Hematopoietic multipotent progenitor cell treated with erythropoietin and hydrocortisone succinate and interleukin-3 and kit ligand, for 8 days (in vitro differentiated cells): ENCODE measurements at places on chromosomes 3 and 15.
A peak's percentile ranks its signal among the peaks of the same experiment; 100 is the strongest.

- DNase-seq: no peak
These were observed 16.5 kb downstream of the UROC1 start for GRCh38 chr3:126501054-126501453.

GRCh38 chr3:187706971-187707370, 4.6 kb upstream of the RTP2 start:
- no peak for DNase-seq

DNA sequence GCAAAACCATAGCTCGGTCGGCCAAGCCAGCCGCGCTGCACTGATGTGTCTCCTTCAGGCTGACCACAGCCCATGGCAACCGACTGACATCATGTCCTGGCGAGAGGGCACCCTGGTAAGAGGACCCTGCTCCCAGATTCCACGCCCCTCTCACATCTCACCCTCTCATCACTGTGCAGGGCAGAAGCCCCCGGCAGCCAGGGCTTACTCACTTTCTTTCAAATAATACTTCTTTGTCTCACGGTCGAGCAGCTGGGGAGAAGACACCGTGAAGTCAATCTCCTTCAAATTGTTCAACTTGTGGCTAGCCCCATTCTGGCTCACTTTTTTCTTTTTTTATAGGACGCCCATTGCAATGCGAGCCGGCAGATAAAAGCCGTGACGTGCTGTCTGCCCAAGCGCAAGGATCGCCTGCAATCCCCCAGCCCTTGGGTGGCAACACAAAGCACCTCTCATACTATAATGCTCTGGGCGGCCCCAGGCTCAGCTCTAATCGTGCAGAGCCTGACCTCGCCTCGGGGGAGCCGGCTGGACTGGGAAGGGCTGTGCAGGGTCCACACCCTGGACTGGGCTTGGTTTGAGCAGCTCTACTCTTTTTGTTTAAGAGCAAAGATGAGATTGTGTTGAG, 33.6 kb downstream of the VGLL4 start:
- peak; percentile 23 for DNase-seq

DNA sequence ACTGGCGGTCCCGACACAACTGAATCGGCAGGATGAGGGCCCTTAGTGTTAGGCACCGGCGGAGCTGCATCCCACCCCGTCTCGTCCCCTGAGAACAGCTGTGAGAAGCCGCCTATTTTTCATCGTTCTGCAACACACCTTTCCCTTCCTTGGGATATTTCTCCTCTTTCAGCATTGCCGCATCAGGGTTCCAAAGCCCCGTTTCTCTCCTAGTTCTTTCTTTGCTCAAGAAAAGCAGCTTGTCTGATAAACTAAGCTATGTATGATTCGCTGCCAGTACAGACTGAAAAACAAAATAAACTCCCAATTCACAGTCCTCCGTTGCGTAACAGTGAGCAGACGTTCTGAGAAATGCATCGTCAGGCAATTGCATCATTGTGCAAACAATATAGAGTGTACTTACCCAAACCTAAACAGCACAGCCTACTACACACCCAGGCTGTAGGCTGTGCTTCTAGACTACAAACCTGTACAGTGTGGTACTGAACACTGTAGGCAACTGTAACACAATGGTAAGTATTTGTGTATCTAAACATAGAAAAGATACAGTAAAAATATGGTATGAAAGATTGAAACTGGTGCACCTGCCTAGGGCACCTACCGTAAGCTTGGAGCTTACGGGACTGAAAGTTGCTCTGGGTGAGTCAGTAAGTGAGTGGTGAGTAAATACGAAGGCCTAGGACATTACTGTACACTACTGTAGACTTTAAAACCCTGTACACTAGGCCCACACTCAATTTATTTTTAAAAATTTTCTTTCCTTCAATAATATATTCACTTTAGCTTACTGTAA, 8.9 kb upstream of the ADAMTS17 start:
- no peak for DNase-seq

- no peak for DNase-seq
These were observed 370.7 kb upstream of the RARB start for GRCh38 chr3:25057379-25057778.

DNA sequence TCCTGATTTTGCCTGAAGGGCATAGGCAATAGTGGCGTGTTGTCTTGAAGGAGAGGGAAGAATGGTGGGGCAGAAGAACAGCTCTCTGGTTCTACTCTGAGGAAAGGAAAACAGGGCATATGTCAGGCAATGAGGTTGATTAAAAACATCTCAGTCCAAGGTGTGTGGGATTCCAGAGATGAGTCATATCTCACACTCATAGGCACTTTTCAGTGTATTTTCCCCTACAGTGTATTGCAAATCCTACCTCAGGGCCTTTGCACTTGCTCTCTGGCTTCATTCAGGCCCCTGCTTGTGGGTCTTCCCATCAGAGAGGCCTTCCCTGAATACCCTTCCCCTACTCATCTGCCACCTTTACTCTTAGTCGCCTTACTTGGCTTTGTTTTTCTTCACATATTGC, 107.8 kb downstream of the SLCO3A1 start:
- no peak for DNase-seq

- DNase-seq: no peak
These were observed 4.3 kb downstream of the GNB5 start for GRCh38 chr15:52186651-52187486.

DNA sequence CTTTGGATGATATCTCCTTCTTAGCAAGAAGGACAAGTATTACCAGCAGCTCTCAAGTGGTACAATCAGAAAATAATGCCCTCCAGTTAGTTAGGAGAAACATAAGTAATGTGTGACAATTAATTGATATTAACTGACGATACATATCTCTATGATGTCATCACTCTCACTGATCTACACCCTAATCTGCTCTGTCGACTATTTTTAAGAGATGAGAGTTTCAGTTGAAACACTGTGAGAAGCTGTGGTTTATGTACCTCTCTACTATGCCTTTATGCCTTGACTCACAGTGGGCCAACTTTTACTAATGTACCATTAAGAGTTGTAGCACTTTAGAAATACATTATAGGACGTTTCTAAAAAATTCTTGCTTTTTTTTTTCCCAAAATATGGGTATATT, 8.6 kb downstream of the CEP152 start:
- no peak for DNase-seq

DNA sequence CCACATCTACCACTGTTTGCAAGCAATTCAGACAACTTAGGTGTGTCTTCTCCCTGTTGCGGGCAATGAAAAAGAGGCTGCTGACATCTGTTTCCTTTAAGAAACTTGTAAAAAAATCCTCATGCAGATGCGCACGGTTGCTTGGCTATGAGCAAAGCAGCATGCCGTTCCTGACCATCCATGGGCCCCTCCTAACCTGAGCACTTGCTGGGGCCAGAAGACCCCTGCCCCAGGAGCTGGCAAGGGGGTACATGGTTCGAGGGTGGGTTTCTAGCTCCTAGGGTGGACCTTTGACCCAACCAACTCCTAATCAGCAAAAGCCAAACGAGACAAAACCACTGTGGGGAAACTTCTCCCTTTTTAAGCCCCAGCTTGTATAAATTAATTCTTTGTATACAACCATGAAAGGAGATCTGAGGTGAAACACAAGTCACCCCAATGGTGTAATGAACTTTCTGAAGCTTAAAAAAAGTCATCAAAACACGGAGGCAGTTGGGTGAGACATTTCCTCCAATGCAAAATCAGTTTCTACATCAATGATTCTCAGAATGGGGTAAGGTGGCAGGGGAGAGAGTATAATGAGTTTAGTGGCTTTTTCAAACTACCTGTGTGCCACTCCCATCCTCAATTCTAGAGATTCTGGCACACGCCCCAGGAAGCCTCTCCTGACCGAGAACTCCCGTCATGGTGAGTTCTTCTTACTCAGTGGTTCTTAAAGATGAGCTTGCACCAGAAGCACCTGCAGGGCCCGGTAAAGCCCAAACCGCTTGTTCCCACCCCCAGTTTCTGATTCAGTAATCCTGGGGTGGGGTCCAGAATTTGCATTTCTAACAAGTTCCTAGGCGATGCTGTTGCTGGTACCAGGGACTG, 44.1 kb downstream of the CPN2 start:
- no peak for DNase-seq

DNA sequence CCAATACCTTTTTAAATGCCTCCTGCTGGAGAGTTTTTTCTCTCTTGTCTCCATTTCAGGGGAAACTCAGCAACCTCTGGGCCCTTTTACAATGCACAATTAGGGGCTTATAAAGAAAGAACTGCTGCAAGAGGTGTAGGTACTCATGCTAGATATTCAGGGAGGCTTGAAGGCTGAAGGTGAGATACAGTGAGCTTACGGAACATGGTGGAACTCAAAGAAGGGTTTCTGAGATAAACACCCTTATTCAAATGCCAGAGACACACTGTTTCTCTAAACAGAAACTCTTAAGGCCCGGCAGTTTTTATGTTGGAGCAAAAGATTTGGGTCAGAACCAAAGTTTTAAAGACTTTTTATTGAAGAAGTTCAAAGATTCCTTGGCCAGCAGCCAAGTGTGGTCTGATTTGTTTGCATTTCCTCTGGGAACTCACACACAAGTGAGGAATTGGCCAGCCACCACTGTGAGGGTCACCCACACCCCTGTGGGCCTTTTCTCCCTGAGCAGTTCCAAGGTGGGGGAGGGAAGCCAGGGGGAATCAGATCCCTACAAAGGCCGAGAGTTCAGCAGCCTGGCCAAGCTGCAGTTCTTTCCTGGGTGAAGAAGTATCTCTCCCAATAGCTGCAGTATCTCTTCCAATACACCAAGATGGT, 47.8 kb downstream of the TNFAIP8L3 start:
- no peak for DNase-seq

DNA sequence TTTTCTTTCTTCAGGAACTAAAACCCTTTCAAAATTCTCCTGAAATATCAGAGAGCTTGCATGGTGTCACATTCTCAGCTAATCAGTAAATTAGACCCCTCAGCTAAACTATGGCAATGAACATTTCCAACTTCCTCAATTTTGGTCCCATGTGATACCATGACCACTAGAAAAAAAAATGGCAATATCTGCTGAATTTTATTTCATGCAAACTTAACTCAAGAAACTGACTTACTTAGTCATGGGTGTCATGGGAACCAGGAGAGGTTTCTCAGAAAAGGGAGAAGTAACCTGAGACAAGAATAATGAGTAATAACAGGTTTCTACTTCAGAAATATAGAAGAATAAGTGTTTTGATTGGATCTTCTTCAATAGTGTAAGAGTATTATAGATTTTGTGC, 784.6 kb upstream of the ALCAM start:
- DNase-seq: no peak

GRCh38 chr15:34275154-34275553, 50.3 kb downstream of the EMC4 start:
- DNase-seq: no peak

DNA sequence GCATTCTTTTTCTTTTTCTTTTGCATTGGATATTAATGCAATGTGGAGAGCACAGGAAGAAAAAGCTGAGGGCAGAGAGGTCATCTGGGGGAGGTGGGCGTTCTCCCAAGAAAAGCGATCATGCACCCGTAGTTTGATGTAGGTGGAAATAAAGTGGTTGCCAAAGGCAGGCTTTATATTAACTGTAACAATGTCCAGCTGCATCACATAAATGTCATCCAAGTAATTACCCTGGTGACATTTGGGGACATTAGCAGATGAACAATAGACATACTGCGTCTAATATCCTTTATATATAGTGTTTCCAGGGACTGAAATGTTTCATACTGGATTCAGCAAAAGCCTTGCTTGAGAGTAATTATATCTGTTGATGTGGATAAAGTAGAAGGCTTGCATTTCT, 135.5 kb downstream of the CNTN6 start:
- DNase-seq: no peak

GRCh38 chr3:114706591-114707232, 412.9 kb downstream of the TIGIT start:
- peak; percentile 2 for DNase-seq

- DNase-seq: no peak
These were observed 153.6 kb downstream of the TNIK start for GRCh38 chr3:171306631-171307030.

GRCh38 chr15:81911022-81911971, 134.5 kb downstream of the MEX3B start:
- no peak for DNase-seq

- no peak for DNase-seq
These were observed 37.9 kb downstream of the CMTM8 start for GRCh38 chr3:32276279-32276841.

- no peak for DNase-seq
These were observed 74.9 kb downstream of the NBEAL2 start for GRCh38 chr3:47054412-47054811.

DNA sequence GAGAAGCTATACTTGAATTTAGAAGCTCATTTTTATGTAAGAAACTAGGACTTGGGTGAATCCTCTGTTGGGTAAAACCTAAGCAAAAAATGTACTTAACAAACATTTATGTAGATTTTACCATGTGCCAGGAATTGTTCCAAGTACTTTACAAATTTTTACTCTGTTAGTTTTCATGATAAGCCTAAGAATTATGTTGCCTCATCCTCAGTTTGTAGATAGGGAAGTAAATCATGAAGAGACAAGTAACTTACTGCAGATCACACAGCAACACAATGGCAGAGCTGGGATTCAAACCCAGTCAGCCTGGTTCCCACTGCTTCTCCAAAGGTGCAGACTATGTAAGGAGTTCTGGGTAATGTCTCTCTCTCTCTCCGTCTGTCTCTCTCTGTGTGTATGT, 169.9 kb downstream of the DIPK2A start:
- DNase-seq: no peak

GRCh38 chr3:47406762-47407149, 25.9 kb downstream of the PTPN23 start:
- peak; percentile 27 for DNase-seq

DNA sequence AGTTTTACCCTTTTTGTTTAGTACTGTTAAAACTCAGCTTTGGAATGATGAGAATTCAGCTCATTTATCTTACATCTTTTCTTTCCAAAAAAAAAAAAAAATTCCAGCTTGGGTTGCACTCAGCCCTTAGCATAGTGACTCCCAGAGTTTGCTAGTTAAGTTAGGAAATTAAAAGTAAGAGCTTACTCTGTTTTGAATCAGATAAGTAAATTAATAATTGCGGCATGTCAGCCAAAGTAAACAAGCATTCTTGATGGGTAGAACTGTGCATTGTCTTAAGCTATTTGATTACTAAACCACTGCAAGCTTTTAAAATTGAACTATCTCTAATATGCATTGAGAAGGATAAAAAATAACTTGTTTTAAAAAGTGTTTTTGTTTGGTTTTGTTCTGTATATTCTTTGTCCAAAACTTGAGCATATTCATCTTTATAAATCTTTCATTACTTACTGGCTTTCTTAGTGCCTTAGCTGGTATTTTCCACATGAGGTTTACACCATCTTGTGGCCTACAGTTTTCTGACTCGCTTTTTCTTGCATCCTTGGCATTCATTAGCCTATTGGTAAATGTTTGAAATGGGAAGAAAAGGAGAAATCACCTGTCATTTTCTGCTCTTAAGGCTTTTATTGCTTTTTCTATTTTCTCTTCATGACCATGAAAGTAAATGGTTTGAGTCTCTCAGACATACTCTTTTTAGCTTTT, 107.6 kb downstream of the FILIP1L start:
- no peak for DNase-seq

DNA sequence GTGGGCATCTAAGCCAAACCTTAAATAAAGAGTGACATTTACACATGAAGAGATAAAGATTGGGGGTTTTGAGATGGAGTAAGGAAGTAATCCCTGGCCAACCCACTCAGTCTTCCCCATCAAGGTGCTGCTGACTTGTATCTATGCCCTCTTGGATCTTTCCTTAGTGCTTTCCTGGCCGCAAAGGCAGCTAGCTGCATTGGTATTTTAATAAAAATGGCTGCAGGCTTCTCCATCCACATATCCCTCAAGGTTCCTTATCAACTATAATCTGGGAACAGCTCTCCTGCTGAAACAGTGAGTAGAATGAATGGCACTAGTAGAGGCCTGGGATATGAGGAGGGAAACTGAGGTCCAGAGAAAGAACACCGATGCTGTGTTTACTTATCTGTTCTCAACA, 122.2 kb upstream of the ANKRD28 start:
- no peak for DNase-seq
